HFFc6 (cell line): ENCODE measurements at places on chromosomes 2 and 18. TPM values are rescaled to one million over a fixed set of nuclear protein-coding genes. Genes with fewer than 3 reads are reported as not detected.

CRACDL gene
- total RNA-seq, result not detected in 2 replicates

DNA sequence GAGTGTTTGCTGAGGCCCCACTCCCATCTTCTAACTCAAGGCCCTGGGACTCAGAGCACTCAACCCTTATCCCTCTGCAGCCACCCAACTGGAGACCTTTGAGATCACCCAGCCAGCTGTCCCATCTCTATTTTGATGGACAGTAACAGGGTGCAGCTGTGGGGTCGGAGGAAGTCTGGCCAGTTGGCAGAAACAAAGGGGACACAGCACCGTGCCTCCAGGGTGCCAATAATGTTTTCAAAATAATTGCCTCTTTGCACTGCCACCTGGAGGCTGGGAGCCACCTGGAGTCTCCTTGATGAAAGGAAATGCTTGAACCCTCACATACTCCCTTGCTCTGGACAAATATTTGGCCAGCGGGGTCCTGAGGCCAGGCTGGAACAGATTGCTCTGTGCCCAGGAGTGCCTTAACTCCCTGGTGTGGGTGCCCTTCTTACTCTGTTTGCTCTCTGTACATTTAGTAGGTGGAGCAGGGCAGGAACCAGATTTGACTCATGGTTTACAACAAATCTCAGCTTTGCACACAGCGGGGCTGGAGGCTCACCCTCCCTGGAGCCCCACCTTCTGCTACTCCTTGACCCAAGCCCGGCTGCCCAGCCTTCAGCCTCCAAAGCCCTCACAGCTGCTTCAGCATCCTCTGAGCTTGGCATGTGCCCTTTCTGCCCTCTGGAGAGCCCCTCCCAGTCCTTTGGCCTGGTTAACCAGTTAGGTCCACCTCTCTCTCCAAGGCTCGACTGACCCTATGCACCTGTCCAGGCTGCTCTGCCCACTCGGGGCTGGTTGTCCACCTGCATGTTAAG is 17.2 kb downstream of the MAL start:
- peaks cover 30% of the 10 kb centered on the region for H3K27me3 ChIP-seq
- DNase-seq, result no peak
- H3K4me3 ChIP-seq, result no peak overlapping the region
- H3K4me1 ChIP-seq, result peaks cover 11% of the 10 kb centered on the region
- H3K27ac ChIP-seq, result no peak overlapping the region

TWSG1 gene
- total RNA-seq, result 115 to 149 TPM (median 116 TPM) in 3 replicates

VIT gene
- 4.7 to 11.4 TPM (median 7.9 TPM) in 3 replicates for total RNA-seq

DNA sequence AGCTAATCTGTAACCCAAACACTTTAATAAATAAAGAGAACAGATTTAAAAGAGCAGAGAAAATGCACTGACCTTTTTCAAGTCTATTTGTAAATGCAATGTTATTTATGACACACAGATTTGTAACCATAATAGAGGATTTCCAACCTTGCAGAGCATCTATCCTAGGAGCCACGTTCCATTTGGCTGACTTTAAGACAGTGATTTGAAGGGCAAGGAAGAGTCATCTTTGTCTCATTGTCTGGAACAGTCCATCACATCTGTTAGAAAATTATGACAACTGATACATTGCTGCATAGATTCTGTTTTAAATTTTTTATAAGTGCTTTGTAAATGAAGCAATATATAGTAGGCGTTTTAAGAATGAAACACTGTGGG is 90.8 kb upstream of the L3MBTL4 start:
- no peak overlapping the region for H3K27ac ChIP-seq
- no peaks in the 10 kb centered on the region for H3K4me1 ChIP-seq
- H3K4me3 ChIP-seq, result no peak overlapping the region
- DNase-seq, result no peak
- peaks cover 9% of the 10 kb centered on the region; the same call in 1 of the 2 replicates for H3K36me3 ChIP-seq
